A375 (cell line): ENCODE measurements at places on chromosomes 2 and 18. TPM values are rescaled to one million over a fixed set of nuclear protein-coding genes. Genes with fewer than 3 reads are reported as not detected.

Gene GALNT3
- not detected in 2 replicates for total RNA-seq

Gene GMPPA
- 21.9 and 27.4 TPM in 2 replicates for total RNA-seq

Gene PREPL
- total RNA-seq = 33.8 and 36.6 TPM in 2 replicates

Gene SIX2
- 0.38 TPM in 1 of 2 replicates, not detected in the other for total RNA-seq

Gene IL36G
- total RNA-seq = not detected in 2 replicates

Gene ACOXL
- not detected in 2 replicates for total RNA-seq

Gene PSD4
- 3.8 and 5.1 TPM in 2 replicates for total RNA-seq

Gene MEIS1
- total RNA-seq = 19.6 and 28.7 TPM in 2 replicates

Gene DHRS9
- not detected in 2 replicates for total RNA-seq

Gene PJVK
- total RNA-seq = 1.4 and 1.6 TPM in 2 replicates

Gene DPY30
- total RNA-seq = 44.8 and 70.0 TPM in 2 replicates

Gene DSC2
- 0.56 and 0.64 TPM in 2 replicates for total RNA-seq

Gene CFAP221
- total RNA-seq = not detected in 2 replicates

Gene EDAR
- not detected in 2 replicates for total RNA-seq

Gene TMEM247
- total RNA-seq = not detected in 2 replicates

Gene KCNIP3
- total RNA-seq = 1.5 and 2.7 TPM in 2 replicates

Gene DSG3
- total RNA-seq = not detected in 2 replicates

Gene KYNU
- total RNA-seq = 31.0 and 48.3 TPM in 2 replicates

Gene CREB1
- total RNA-seq = 22.1 and 25.5 TPM in 2 replicates

Gene ANKRD29
- 5.9 and 10.1 TPM in 2 replicates for total RNA-seq

Gene PMAIP1
- 61.3 and 72.1 TPM in 2 replicates for total RNA-seq

Gene TACR1
- not detected in 2 replicates for total RNA-seq

Gene TMEM182
- total RNA-seq = 0.98 and 3.1 TPM in 2 replicates

Gene CLHC1
- 8.4 and 9.3 TPM in 2 replicates for total RNA-seq

Gene CABLES1
- total RNA-seq = 6.8 and 13.3 TPM in 2 replicates

Gene PUS10
- total RNA-seq = 1.7 and 2.1 TPM in 2 replicates

Gene ASB18
- total RNA-seq = not detected in 2 replicates

Gene COX5B
- 570 and 601 TPM in 2 replicates for total RNA-seq

Gene IHH
- total RNA-seq = not detected in 2 replicates

Gene SLC38A11
- not detected in 2 replicates for total RNA-seq

Gene ATG9A
- total RNA-seq = 38.7 and 42.7 TPM in 2 replicates

Gene CDH7
- 0.04 and 0.08 TPM in 2 replicates for total RNA-seq

Gene DTNA
- total RNA-seq = 4.6 and 6.9 TPM in 2 replicates

Gene GAREM1
- 2.2 and 2.5 TPM in 2 replicates for total RNA-seq

Gene DSC3
- total RNA-seq = 2.6 and 3.1 TPM in 2 replicates

Gene LYG1
- total RNA-seq = 0.15 and 0.45 TPM in 2 replicates

Gene LYPD1
- 23.1 and 29.0 TPM in 2 replicates for total RNA-seq

Gene KCTD1
- total RNA-seq = 11.8 and 12.5 TPM in 2 replicates
